ENCODE measurements at places on chromosomes 5 and 9.

DNA sequence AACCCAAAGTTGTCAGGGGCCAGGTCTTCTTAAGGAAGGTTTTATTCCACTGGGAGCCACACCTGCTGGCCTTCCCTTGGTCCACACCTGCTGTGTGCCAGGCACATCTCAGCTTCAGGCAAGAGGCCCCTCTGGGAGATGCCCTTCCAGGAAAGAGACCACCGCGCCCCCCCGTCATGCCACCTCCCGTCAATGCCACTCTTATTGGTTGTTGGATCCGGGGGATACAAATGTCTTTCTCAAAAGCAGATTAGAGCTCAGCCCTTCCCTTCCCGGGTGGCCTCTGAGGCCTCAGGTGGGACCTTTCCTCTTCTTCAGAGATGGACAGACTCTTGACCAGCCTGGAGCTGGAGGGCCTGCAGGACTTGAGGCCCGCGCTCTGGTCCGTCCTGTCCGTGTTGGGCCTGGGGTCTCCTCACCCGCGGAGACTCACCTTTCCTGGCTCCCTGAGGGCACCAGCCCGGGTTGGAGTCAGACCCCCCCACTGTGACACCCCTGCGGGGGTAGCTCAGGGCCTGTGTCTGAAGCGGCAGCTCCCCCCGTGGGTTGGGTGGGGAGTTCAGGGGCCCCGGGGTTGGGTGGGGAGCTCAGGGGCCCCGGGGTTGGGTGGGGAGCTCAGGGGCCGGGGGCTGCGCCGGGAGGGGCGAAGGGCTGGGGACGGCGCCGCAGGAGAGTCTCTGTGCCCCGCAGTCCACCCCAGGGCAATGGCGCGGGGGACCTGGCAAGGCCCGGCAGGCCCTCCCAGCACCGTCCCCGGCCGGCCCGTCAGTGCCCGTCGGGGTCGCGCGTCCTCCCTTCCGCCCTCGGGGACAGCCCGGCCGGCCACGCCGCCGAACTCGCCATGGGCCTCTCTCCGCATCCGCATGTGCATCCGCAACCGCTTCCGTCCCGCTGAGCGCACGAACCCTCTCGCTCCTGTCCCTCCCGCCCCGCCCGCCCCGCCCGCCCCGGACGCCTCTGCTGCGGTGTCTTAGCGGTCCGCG, 3.7 kb upstream of the SLC9A3 start:
- H3K4me1 ChIP-seq, result no peaks in the 10 kb centered on the region
- no peak for DNase-seq
- no peak overlapping the region for H3K27ac ChIP-seq
- peaks cover 62% of the 10 kb centered on the region for H3K27me3 ChIP-seq
- H3K36me3 ChIP-seq, result no peaks in the 10 kb centered on the region
- H3K4me3 ChIP-seq, result no peak overlapping the region

- peak overlapping the region; percentile 44 for H3K27ac ChIP-seq
- peaks cover 40% of the 10 kb centered on the region for H3K4me1 ChIP-seq
- peaks cover 2% of the 10 kb centered on the region for H3K36me3 ChIP-seq
- no peak overlapping the region for H3K4me3 ChIP-seq
- peak; percentile 25 for DNase-seq
Measured at GRCh38 chr9:77978086-77978781, 53.4 kb downstream of the GNAQ start.

- peaks cover 11% of the 10 kb centered on the region for H3K4me1 ChIP-seq
- H3K36me3 ChIP-seq, result no peaks in the 10 kb centered on the region
- DNase-seq, result no peak
- H3K27ac ChIP-seq, result no peak overlapping the region
Measured at GRCh38 chr5:66596636-66597182, 516 bp downstream of the MAST4 start.

DNA sequence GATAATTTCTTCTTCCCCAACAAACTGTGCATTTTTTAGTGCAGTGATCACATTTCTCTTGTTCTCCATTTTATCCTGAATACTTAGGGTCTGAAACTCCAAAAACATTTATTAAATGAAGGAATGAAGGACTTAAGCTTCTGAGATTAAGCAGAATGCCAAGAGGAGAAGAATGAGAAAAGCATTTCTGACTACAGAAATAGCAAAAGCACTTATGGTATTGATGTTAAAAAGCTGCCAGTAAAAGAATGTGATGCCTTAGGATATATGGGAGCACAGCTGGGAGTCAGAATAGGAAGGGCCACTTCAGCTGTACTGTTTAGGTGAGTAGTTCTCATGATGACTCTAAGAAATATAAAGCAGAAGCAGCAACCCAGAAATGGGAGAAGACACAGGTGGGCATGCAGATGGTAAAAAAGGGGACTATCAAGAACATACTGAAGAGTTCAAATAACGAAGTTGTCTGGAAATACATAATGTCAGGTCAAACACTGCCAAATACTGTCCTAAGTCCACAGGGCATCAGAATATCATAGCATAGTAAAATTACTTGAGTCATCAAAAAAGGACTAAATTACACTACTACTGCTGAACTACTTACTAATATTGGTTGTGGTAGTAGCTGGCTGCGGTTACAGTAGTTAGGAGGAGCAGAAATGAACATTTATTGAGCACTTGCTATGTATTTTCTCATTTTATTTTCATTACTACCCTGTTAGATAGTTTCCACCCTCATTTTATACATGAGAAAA, 132.7 kb downstream of the MAPKAP1 start:
- H3K4me1 ChIP-seq, result no peaks in the 10 kb centered on the region
- no peak overlapping the region for H3K27ac ChIP-seq
- DNase-seq, result no peak

DNA sequence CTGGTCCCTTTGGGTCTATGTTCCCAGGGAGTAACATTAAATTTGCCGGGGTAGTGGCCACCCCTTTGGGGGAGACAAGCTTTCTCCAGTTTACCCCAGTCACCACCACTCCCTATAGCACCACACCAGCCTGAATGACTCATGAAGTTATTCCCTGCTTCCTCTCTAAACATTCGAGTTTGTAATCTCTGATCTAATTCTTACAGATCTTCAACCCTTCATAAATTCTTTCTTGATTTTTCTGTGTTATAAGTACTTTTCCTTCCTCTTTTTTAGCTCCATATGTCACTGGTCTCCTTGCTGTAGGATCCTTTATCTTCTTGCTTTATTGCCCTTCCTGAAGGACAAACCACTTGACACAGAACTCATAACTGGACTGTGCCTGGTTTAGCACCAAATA, 55.6 kb downstream of the GNA14 start:
- H3K4me3 ChIP-seq, result no peak overlapping the region
- H3K4me1 ChIP-seq, result peaks cover 55% of the 10 kb centered on the region
- no peak for DNase-seq
- H3K27ac ChIP-seq, result no peak overlapping the region
- no peaks in the 10 kb centered on the region for H3K27me3 ChIP-seq
- H3K36me3 ChIP-seq, result no peaks in the 10 kb centered on the region

GRCh38 chr5:72552041-72552557, 44.9 kb upstream of the ZNF366 start:
- H3K4me1 ChIP-seq, result peaks cover 43% of the 10 kb centered on the region
- H3K27ac ChIP-seq, result peak overlapping the region; percentile 100
- H3K36me3 ChIP-seq, result no peaks in the 10 kb centered on the region

GRCh38 chr9:135926402-135927194, 19.3 kb upstream of the CAMSAP1 start:
- H3K4me1 ChIP-seq, result peaks cover 7% of the 10 kb centered on the region
- peak; percentile 51 for DNase-seq
- H3K27me3 ChIP-seq, result no peaks in the 10 kb centered on the region
- peak overlapping the region; percentile 15 for H3K27ac ChIP-seq
- no peak overlapping the region for H3K4me3 ChIP-seq
- H3K36me3 ChIP-seq, result no peaks in the 10 kb centered on the region

DNA sequence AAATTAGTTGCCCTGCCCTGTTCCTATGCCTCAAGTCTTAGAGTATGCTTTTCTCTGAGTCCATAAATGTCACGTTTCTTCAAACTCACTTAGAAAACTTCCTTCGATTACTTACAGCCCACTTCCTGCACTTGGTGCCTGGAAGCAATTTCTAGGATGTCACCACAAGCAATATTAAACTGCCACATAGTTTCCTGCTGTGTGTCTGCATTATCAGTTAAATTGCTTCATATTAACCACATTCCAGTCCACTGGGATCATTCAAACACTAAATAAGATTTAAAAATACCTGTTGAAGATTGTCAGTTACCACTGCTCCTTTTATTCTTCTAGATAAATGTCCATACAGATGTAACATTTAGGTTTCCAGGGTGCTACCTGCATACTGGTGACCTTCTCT, 4.1 kb downstream of the DENND1A start:
- no peak overlapping the region for H3K27ac ChIP-seq
- H3K27me3 ChIP-seq, result no peaks in the 10 kb centered on the region
- no peaks in the 10 kb centered on the region for H3K36me3 ChIP-seq
- peaks cover 22% of the 10 kb centered on the region for H3K4me1 ChIP-seq
- DNase-seq, result no peak

DNA sequence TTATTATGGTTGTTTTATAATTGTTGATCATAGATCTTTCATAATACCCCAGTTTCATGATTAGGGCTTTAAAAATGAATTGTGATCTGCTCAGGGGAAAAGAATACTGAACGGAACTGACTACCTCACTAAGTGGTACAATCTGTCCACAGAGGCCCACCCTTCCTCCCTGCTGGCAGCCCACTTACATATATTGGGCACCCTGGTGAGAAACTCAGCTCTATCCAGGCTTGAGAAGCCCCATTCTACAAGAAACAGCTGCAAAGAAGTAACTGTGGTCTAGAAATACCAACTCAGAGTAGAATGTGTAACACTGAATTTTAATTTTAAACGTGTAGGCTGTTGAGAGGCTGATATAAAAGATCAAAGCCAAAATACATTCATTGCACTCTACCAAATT, 46.9 kb downstream of the TSSK1B start:
- no peaks in the 10 kb centered on the region for H3K36me3 ChIP-seq
- no peaks in the 10 kb centered on the region for H3K27me3 ChIP-seq
- DNase-seq, result no peak
- H3K4me1 ChIP-seq, result peaks cover 5% of the 10 kb centered on the region
- H3K27ac ChIP-seq, result no peak overlapping the region
- H3K4me3 ChIP-seq, result no peak overlapping the region

DNA sequence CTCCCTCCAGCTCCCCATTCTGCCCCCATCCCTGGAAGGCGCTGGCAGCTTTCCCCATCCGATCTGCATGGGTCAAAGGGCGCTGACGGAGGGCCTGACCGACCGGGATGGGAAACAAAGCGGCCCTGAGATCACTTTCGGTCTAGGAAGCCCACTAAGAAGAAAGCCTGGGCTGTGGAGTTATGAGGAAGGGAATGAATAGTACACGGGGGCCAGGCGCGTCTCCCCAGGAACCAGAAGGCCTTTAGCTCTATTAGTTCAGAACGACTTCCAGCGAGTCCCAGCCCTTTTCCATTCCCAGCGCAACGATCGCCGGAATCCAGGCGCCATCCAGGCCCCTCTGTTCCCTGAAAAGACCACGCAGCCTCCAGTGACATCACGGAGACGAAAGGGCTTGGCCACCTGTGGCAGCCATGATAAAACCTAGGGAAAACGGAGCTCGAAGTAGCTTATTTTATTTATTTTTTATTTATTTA, 70.1 kb upstream of the CCDC180 start:
- no peaks in the 10 kb centered on the region for H3K36me3 ChIP-seq
- no peak for DNase-seq
- H3K27ac ChIP-seq, result no peak overlapping the region
- H3K27me3 ChIP-seq, result no peaks in the 10 kb centered on the region

GRCh38 chr9:76181020-76181641, 213.1 kb downstream of the RFK start:
- H3K36me3 ChIP-seq, result no peaks in the 10 kb centered on the region
- no peak overlapping the region for H3K4me3 ChIP-seq
- H3K4me1 ChIP-seq, result no peaks in the 10 kb centered on the region

DNA sequence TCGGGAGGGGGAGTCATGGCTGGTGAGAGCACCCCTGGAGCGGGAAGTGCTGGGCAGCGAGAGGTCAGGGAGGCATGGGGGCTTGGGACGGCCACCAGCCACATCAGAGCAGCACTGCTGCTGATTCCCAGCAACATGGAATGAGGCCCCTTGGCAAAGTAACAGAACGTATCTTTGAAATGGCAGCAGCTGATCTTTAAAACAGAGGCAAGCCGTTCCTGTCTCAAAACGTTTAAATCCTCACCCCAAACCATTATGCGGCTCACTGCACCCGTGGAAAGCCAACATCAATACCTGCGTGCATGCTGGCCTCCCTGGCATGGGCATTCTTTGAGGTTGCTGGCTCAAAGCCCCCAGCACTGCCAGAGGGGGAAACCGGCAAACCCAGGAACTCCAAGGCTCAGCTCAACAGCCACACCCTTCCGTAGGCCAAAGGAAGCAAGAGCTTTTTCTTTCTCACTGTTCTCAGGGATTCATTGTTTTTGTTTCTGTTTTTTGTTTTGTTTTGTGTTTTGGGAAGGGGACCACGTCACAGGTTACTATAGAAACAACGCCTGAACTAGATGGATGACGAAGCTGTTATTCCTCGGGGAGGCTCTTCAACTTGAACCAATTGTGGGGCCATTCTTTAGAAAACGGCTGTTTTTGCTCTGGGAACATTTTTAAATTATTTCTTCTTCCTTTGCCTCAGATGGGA, 28.1 kb upstream of the OBP2B start:
- DNase-seq, result peak; percentile 57
- H3K27ac ChIP-seq, result peak overlapping the region; percentile 15
- H3K4me1 ChIP-seq, result peaks cover 19% of the 10 kb centered on the region
- peaks cover under 1% of the 10 kb centered on the region for H3K27me3 ChIP-seq
- H3K4me3 ChIP-seq, result no peak overlapping the region

- H3K4me3 ChIP-seq, result no peak overlapping the region
- no peak overlapping the region for H3K27ac ChIP-seq
- DNase-seq, result no peak
- H3K36me3 ChIP-seq, result no peaks in the 10 kb centered on the region
- H3K27me3 ChIP-seq, result no peaks in the 10 kb centered on the region
Measured at GRCh38 chr5:160272264-160272663, 40.1 kb downstream of the CCNJL start.

DNA sequence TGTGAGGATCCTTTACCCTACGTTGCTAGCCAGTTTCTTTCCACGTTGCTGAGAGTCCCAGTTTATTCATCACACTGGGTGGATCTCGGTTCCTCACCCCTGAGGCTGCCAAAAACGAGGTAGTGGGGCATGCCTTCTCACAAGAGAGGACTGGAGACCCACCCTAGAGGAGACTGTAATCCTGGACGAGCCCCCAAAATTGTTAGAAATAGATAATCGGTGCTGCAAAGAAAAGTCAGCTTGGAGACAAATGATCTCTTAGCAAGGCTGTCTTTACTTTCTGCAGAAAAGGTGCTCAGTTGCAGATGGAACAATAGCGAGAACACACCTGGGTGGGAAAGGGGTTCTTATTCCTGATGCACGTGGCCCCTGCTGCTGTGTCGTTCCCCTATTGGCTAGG, 101.8 kb downstream of the TMEM167A start:
- no peaks in the 10 kb centered on the region for H3K27me3 ChIP-seq
- H3K4me3 ChIP-seq, result no peak overlapping the region
- no peak overlapping the region for H3K27ac ChIP-seq
- H3K36me3 ChIP-seq, result no peaks in the 10 kb centered on the region
- no peaks in the 10 kb centered on the region for H3K4me1 ChIP-seq

DNA sequence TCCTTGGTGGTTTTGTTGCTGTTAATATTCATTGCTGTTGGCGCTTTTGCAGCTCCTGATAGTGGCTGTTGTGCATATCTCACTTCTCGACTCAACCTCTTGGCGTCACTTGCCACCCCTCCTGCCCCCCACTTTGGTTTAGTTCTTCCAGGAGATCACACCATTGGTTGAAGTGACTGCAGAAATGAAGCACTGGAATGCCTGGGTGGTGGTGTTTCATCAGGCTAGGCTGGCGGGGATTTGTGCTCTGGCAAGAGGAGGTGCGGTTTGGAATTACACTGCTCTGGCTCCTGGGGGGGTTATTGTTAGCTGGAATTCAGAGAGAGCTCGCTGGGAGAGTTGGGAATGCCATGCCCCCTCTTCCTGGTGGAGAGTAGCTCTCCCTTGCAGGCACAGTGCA, 11.5 kb downstream of the PRRC2B start:
- no peaks in the 10 kb centered on the region for H3K36me3 ChIP-seq
- H3K4me1 ChIP-seq, result peaks cover 59% of the 10 kb centered on the region
- H3K27me3 ChIP-seq, result no peaks in the 10 kb centered on the region
- no peak overlapping the region for H3K27ac ChIP-seq

Measured in endothelial cell of umbilical vein (primary cell).